ENCODE measurements at places on chromosomes 7 and 10. TPM values are rescaled to one million over a fixed set of nuclear protein-coding genes. Genes with fewer than 3 reads are reported as not detected.

DNA sequence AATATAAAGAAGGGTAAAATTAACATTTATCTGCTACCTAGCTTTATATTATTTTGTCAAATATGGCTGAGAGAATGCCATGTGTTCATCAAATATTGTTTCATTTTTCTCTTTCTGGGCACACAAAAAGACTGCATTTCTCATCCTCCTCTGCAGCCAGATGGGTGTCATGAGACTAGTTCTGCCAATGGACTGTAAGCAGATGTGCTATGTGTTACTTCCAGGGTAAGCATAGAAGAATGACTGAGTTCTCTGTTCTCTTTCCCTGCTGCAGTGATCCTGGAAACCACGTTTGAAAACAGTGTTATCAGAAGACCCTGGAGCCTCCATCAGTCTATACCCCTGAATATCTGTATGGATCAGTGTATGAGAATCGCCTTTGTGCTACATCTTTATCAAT is 24.1 kb upstream of the SLK start:
- no peaks in the 10 kb centered on the region for H3K27me3 ChIP-seq
- no peak overlapping the region for H3K27ac ChIP-seq
- no peak for DNase-seq
- no peaks in the 10 kb centered on the region for H3K36me3 ChIP-seq
- H3K4me3 ChIP-seq: no peak overlapping the region

- no peaks in the 10 kb centered on the region for H3K27me3 ChIP-seq
- no peak overlapping the region for H3K27ac ChIP-seq
- no peaks in the 10 kb centered on the region for H3K36me3 ChIP-seq
- peaks cover 4% of the 10 kb centered on the region for H3K4me1 ChIP-seq
Measured at GRCh38 chr7:150881189-150881588, 28.9 kb downstream of the AOC1 start.

GRCh38 chr7:2182461-2182860 is 50.3 kb downstream of the MAD1L1 start:
- no peak for DNase-seq
- no peaks in the 10 kb centered on the region for H3K27me3 ChIP-seq
- no peak overlapping the region for H3K4me3 ChIP-seq
- no peaks in the 10 kb centered on the region for H3K4me1 ChIP-seq
- no peaks in the 10 kb centered on the region for H3K36me3 ChIP-seq

GRCh38 chr7:137418841-137419240 is 75.3 kb upstream of the PTN start:
- H3K27ac ChIP-seq: no peak overlapping the region
- no peak overlapping the region for H3K4me3 ChIP-seq
- DNase-seq: no peak
- H3K36me3 ChIP-seq: no peaks in the 10 kb centered on the region

- no peak overlapping the region for H3K27ac ChIP-seq
- H3K36me3 ChIP-seq: no peaks in the 10 kb centered on the region
- H3K27me3 ChIP-seq: peaks cover 5% of the 10 kb centered on the region
- 0 out of 2 replicates have a peak, but pooled peaks cover 5% of the 10 kb centered on the region for H3K4me1 ChIP-seq
- H3K4me3 ChIP-seq: peak overlapping the region; percentile 60
Measured at GRCh38 chr10:104680467-104681401, 39.6 kb downstream of the SORCS3 start.

DNA sequence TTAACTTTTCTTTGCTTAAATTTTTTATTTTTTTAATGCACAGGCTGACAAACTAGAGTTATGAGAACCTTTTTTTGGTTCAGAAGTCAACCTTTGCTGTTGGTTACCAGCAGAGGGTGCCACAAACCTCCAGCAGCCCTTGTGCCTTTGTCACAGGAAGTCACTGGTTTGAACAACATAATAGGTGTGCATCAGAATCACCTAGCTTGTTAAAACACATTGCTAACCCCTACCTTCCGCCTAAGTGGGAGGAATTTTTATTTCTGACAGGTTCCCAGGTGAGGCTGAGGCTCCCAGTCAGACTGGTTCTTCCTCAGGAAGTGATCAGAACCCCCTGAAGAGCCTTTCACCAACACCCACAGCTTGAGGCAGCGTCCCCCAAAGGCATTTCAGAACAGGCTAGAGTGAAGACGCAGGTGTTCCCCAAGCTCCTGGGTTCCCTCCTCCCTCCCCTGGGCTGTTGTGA is 22.6 kb upstream of the VDAC2 start:
- H3K4me1 ChIP-seq: peaks cover 5% of the 10 kb centered on the region
- H3K27me3 ChIP-seq: no peaks in the 10 kb centered on the region
- no peaks in the 10 kb centered on the region for H3K36me3 ChIP-seq
- H3K4me3 ChIP-seq: no peak overlapping the region
- H3K27ac ChIP-seq: peak overlapping the region; percentile 93
- DNase-seq: peak; percentile 87

- no peak overlapping the region for H3K4me3 ChIP-seq
- DNase-seq: no peak
- H3K27me3 ChIP-seq: no peaks in the 10 kb centered on the region
- H3K36me3 ChIP-seq: no peaks in the 10 kb centered on the region
- peaks cover 10% of the 10 kb centered on the region for H3K4me1 ChIP-seq
Measured at GRCh38 chr7:51340029-51340838, 23.6 kb upstream of the COBL start.

DNA sequence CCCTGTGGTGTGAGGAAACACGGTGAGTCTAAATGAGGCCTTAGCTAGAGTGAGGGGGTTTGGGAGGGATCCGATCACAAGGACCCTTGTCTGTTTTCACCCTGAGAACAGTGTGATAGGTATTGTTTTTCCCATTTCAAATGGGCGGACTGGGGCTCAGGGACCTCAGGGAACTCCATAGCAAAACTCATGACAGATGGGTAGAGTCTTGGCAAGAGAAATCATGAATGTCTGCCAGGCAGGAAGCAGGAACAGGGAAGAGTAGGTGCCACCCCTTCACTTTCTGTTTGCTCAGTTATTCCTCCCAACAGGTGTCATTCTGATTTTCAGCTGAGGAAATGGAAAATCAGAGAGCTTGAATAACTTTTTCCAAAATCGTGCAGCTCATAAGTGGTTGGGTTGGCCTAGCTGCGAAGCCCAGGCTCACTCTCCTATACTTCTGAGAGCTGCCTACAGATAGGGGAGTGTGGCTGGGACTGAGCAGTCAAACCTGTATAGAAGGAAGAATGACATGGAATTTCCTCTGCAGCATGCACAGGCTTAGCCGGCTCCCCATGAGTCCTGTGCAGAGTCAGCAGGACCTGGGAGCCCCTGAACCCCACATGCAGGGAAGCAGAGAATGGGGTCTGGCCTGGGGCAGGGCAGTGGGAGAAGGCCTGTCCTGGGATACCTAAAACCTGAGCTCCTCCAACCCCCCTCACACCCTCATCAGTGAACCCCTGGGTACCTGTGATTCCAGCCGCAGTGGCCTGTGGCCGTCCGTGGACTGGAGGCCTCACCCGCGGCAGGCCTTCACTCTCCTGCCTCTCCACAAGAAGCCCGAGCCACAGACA is 17.6 kb upstream of the C10orf105 start:
- no peak for DNase-seq
- no peak overlapping the region for H3K4me3 ChIP-seq
- no peak overlapping the region for H3K27ac ChIP-seq
- H3K4me1 ChIP-seq: no peaks in the 10 kb centered on the region
- H3K36me3 ChIP-seq: no peaks in the 10 kb centered on the region
- H3K27me3 ChIP-seq: no peaks in the 10 kb centered on the region

DNA sequence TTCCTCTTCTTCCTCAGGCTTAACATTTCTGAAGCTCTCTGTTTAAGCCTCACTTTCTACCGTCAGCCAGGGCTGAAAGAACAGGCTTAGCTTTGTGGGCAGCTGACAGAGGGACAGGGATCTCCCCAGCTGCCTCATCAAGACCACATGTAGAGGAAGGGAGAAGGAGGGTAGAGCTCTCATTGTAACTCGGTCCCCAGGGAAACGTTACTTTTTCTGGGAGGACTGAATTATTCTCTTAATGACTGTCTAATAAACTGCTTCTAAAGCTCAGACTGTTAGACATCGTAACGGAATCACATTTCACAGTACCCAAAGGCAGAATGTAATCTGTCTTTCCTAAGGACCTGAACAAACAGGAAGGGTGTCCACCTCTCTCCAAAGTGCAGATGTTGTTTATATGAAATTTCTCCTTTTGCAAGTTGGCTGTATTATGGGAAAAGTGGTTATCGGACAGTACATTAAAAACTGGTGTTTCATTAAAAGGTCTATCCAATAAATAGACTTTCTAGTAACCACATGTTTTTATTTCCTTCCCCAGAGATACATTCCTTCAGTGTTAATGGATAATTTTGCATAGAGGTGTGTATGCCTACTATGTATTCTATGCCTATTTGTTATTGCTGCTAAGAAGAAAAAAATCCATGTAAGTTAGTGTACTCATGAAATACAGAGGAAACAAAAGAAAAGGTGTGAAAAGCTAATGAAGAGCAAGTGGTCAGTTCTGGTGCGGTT is 144.2 kb downstream of the CTTNBP2 start:
- DNase-seq: no peak
- H3K27ac ChIP-seq: no peak overlapping the region
- no peaks in the 10 kb centered on the region for H3K4me1 ChIP-seq
- H3K4me3 ChIP-seq: no peak overlapping the region

- no peak overlapping the region for H3K27ac ChIP-seq
- no peak for DNase-seq
- no peak overlapping the region for H3K4me3 ChIP-seq
- no peaks in the 10 kb centered on the region for H3K27me3 ChIP-seq
- no peaks in the 10 kb centered on the region for H3K36me3 ChIP-seq
- peaks cover 12% of the 10 kb centered on the region for H3K4me1 ChIP-seq
Measured at GRCh38 chr7:12028508-12028907, 182.6 kb upstream of the TMEM106B start.

DNA sequence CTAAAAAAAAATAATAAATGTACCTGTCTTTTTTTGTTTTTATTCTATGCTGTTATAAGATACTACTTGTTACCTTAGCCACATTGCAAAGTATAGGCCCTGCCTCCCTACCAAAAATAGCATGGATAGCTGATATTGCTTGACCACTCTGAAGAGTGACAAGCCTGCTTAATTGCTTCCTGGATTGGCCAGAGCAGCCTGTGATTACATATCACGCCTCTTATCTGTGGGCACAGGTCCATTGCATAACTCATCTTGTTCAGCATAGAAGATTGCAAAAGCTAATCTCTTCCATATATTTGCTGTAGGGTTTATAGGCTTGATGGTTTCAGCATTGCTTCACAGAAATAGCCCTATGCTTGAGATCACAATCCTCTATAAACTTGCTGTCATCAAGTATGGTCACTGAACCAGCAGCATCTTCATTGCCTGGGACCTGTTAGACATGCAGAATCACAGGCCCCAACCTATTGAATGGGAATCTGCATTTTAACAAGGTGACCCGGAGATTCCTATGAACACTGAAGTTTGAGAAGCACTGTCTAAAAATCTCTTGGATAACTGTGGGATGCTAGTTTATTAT is 280.8 kb upstream of the CDC14C start:
- H3K36me3 ChIP-seq: no peaks in the 10 kb centered on the region
- no peak overlapping the region for H3K27ac ChIP-seq
- DNase-seq: no peak
- no peaks in the 10 kb centered on the region for H3K27me3 ChIP-seq
- H3K4me1 ChIP-seq: no peaks in the 10 kb centered on the region

DNA sequence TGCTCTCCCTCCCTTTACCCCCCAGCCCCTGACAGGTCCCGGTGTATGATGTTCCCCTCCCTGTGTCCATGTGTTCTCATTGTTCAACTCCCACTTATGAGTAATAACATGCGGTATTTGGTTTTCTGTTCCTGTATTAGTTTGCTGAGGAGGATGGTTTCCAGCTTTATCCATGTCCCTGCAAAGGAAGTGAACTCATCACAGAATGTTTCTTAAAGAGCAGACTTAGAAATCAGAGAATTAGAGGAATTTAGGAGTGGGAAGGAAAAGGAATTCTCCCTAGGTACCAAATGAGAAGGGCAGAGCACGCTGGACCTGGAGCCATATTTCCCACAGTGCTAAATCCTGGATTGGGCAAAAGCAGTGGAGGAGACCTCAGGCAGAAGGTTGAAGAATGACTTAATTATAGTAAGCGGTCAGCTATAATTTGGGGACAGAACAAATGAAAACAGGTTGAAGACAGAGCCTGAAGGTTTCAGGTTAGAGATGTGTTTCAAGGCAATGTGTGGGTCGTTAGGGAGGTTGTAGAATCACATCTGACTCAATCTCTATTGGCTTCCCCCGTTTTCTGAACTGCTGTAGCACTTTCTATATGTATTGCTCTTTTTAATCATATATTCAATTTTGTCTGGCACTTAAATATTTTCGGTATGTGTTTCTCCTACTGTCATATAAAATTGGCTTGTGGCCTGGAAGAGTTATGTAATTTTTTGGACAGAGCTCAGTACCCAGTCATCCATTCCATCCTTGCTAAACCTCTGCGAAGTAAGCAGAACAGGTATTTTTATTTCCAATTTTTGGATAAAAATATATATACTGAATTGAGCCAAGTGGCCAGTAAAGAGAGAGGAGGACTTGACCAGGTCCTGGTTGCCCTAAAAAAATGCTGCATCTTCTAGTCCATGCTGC is 210.5 kb upstream of the KLF6 start:
- no peak for DNase-seq
- H3K4me3 ChIP-seq: no peak overlapping the region
- no peaks in the 10 kb centered on the region for H3K4me1 ChIP-seq
- H3K27me3 ChIP-seq: no peaks in the 10 kb centered on the region

- H3K36me3 ChIP-seq: no peaks in the 10 kb centered on the region
- H3K27me3 ChIP-seq: no peaks in the 10 kb centered on the region
- peaks cover 9% of the 10 kb centered on the region for H3K4me1 ChIP-seq
Measured at GRCh38 chr10:24731942-24732341, 8.3 kb upstream of the ARHGAP21 start.

GRCh38 chr7:30364773-30365172 is 80.4 kb downstream of the ZNRF2 start:
- no peaks in the 10 kb centered on the region for H3K27me3 ChIP-seq
- H3K36me3 ChIP-seq: no peaks in the 10 kb centered on the region
- H3K4me3 ChIP-seq: no peak overlapping the region
- H3K27ac ChIP-seq: no peak overlapping the region
- H3K4me1 ChIP-seq: peaks cover 12% of the 10 kb centered on the region
- DNase-seq: no peak

GRCh38 chr10:110783509-110784107 is 88.1 kb upstream of the PDCD4 start:
- no peaks in the 10 kb centered on the region for H3K36me3 ChIP-seq
- DNase-seq: no peak
- no peak overlapping the region for H3K27ac ChIP-seq
- no peaks in the 10 kb centered on the region for H3K27me3 ChIP-seq
- no peak overlapping the region for H3K4me3 ChIP-seq

Gene TMEM140
- not detected for total RNA-seq

Gene SPDYE6
- not detected for total RNA-seq

Gene ERVW-1
- not detected for total RNA-seq

Gene KIAA1549
- total RNA-seq: 11.6 TPM

Gene LIPK
- not detected for total RNA-seq

Gene RASSF4
- total RNA-seq: 12.4 TPM

All from GM23338 (cell line).